ENCODE measurements at places on chromosomes 5 and 9.

GRCh38 chr9:131393622-131394463 lies at the start of gene PRRC2B:
Gene PRRC2B (plus strand): TSS chr9:131394086. CDS start chr9:131430145, 36,059 bp downstream.
- peak; percentile 94 for DNase-seq

GRCh38 chr5:17174965-17175364 lies 42.5 kb upstream of the BASP1 start:
- no peak for DNase-seq

GRCh38 chr5:148827723-148828122 lies 1.3 kb downstream of the ADRB2 start:
- DNase-seq: no peak

DNA sequence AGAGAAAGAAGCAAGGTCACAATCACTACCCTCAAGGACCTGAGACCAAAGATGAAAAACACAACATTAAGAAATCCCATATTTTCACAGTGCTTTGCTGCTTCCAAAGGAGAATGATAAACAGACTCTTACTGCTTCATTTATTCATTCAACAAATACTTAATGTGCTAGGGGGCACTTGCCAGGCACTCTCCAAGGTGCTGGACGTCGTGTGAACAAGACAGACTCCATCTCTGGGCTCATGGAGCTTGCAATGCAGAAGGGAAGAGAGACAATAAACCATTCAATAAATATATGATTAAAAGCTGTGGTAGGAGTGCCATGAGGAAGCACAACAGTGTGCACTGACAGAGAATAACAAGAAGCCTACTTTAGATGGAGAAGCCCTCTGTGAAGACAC lies 327.7 kb downstream of the CDK5RAP2 start:
- DNase-seq: no peak

GRCh38 chr5:128572930-128573319 lies 34.9 kb upstream of the FBN2 start:
- DNase-seq: no peak

DNA sequence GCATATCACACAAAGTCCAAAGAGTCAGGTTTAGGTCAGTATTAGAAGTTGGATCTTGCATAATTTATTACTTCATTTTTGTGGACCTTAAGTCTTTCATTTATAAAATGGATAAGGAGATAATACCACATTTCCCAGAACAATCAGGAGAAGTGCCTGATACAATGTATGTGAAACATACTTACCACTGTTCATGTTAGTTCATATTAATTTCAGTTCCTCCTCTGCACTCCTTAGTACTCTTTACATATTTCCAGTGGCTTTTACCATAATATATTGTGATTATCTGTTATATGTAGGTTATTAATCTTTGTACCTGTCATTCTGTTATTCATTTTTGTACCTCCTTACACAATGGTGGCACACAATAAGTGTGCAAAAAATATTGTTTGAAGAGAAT lies 214.4 kb downstream of the ARL15 start:
- DNase-seq: no peak

Measured in neuronal stem cell (in vitro differentiated cells).